ENCODE measurements at places on chromosomes 12 and 14.

DNA sequence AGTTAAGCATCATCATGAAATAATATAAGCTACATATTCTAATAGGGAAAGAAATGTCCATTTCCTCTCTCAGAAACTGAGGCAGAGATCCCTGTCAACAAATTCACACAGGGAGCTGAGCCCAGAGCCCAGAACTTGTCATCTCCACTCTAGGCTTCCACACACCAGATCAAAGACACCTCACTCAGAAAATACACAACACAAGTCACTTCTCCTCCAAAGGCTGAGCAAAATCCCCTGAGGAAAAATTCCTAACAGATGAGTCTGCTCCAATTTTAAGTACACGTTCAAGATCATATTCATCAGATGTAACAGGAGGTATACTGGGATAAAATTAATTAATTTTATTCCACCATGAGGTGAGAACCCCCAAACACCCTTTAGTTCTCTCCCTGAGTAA, 227.3 kb downstream of the DPF3 start:
- peak; percentile 83 for DNase-seq

GRCh38 chr12:29389295-29389919, 8.4 kb upstream of the ERGIC2 start:
- DNase-seq: no peak

- no peak for DNase-seq
Measured at GRCh38 chr12:44703182-44703910, 172.8 kb downstream of the NELL2 start.

GRCh38 chr12:99026332-99027054, 381.4 kb downstream of the APAF1 start:
- no peak for DNase-seq

DNA sequence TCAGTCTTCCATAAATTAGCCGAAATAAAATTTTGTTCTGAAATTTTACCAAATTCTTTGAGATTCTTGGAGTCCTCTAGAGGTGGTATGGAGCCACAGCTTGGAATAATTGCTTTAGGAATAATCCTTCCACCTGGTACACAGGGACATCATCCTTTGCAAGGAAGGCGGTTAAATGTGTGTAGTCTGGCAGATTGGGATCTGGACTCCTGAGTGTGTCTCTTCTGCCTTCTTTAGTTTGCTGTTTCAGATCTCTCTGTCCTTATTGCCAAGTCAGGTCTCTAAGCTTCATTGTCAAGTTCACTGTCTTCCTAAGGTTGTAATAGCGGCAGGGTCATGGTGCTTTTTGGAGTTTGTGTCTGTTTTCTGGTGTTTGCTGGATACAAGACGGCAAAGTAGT, 393.9 kb upstream of the RGS6 start:
- DNase-seq: no peak

Measured in fibroblast of upper back skin (primary cell).